HFFc6 (cell line): ENCODE measurements at places on chromosomes 6 and 20. TPM values are rescaled to one million over a fixed set of nuclear protein-coding genes. Genes with fewer than 3 reads are reported as not detected.

DNA sequence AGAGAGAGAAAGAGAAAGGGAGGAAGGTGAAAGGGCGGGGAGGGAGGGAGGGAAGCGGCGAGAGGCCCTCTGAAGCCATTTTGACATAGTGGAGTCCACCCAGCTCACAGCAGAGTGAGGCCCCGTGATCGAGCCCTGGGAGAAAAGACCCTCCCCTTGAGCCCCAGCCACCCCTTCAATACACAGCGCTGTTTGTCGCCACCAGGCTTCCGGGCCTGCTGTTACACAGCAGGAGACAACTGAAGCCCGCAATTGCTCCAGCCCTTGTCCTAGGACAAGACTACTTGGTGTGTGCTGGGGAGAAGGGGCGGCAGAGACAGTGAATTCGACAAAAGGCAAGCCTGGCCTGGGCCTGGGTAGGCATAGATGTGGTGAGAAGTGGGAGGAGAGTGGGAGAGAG, 67.3 kb downstream of the PRR18 start:
- peaks cover 6% of the 10 kb centered on the region for H3K27me3 ChIP-seq
- no peak for DNase-seq
- no peaks in the 10 kb centered on the region for H3K4me1 ChIP-seq
- no peak overlapping the region for H3K4me3 ChIP-seq

DNA sequence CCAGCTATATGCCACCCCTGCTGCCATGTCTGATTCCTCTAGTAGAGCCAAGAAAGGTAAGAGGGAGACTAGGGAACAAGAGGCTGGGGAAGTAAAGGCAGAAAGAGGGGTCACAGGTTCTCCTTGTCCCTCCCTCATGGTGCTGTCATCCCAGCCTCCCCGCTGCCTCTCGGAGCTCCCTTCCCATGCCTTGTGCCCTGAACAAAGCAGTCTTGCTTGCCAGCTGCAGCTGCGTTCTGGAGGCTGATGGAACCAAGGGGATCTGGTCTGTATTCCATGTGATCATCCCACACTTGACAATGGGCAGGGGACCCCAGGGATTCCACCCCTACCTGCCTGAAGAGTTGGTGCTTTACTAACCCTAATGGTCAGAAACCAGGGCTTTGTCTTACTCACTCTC, 61.4 kb downstream of the DAAM2 start:
- H3K4me3 ChIP-seq = no peak overlapping the region
- peaks cover 45% of the 10 kb centered on the region for H3K4me1 ChIP-seq
- peaks cover 18% of the 10 kb centered on the region for H3K27me3 ChIP-seq
- no peaks in the 10 kb centered on the region; the same call in 1 of the 2 replicates for H3K36me3 ChIP-seq

DNA sequence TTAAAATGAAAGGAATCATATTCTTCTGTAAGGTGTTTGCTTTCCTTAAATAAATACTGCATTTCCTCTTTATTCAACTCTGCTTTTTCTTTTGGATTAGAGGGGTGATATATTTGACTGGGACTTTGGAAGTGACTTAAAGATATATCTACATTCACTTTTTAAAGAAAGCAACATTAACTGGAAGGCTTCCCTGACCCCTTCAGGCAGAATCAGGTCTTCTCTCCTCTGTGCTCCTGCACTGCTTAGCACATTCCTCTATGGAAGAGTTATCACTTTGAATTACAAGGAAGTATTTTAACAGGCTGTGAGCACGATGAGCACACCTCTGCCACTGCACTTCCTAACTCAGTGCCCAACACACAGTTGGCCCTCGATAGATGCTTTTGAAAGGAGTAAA, 59.2 kb upstream of the POU3F2 start:
- H3K27me3 ChIP-seq = peaks cover 3% of the 10 kb centered on the region
- DNase-seq = no peak
- H3K27ac ChIP-seq = no peak overlapping the region
- H3K36me3 ChIP-seq = no peaks in the 10 kb centered on the region
- H3K4me1 ChIP-seq = no peaks in the 10 kb centered on the region
- H3K4me3 ChIP-seq = no peak overlapping the region

- peaks cover 5% of the 10 kb centered on the region; the same call in 1 of the 2 replicates for H3K4me1 ChIP-seq
- no peaks in the 10 kb centered on the region for H3K27me3 ChIP-seq
- DNase-seq = no peak
- H3K27ac ChIP-seq = no peak overlapping the region
- H3K4me3 ChIP-seq = no peak overlapping the region
Measured at GRCh38 chr6:111410371-111410770, 72.6 kb downstream of the REV3L start.

The LPIN3 gene
- total RNA-seq = 12.0 to 12.8 TPM (median 12.4 TPM) in 3 replicates

- no peak for DNase-seq
- H3K36me3 ChIP-seq = no peaks in the 10 kb centered on the region
- no peak overlapping the region for H3K4me3 ChIP-seq
- H3K4me1 ChIP-seq = no peaks in the 10 kb centered on the region
Measured at GRCh38 chr20:23971310-23971709, 17.3 kb downstream of the GGTLC1 start.

- H3K27ac ChIP-seq = no peak overlapping the region
- no peaks in the 10 kb centered on the region; the same call in 1 of the 2 replicates for H3K27me3 ChIP-seq
- no peak overlapping the region for H3K4me3 ChIP-seq
Measured at GRCh38 chr6:160297310-160297709, 38.7 kb upstream of the SLC22A2 start.

GRCh38 chr6:74069089-74069581, 373.1 kb downstream of the CD109 start:
- peak; percentile 63 for DNase-seq
- peaks cover 62% of the 10 kb centered on the region for H3K4me1 ChIP-seq
- H3K27ac ChIP-seq = peak overlapping the region; percentile 46
- H3K27me3 ChIP-seq = no peaks in the 10 kb centered on the region
- no peaks in the 10 kb centered on the region for H3K36me3 ChIP-seq

- no peak overlapping the region for H3K27ac ChIP-seq
- peaks cover 32% of the 10 kb centered on the region for H3K4me1 ChIP-seq
- peaks cover 2% of the 10 kb centered on the region; the same call in 1 of the 2 replicates for H3K27me3 ChIP-seq
- H3K36me3 ChIP-seq = peaks cover 15% of the 10 kb centered on the region
- H3K4me3 ChIP-seq = no peak overlapping the region
Measured at GRCh38 chr6:169543704-169544103, 158.1 kb downstream of the WDR27 start.

DNA sequence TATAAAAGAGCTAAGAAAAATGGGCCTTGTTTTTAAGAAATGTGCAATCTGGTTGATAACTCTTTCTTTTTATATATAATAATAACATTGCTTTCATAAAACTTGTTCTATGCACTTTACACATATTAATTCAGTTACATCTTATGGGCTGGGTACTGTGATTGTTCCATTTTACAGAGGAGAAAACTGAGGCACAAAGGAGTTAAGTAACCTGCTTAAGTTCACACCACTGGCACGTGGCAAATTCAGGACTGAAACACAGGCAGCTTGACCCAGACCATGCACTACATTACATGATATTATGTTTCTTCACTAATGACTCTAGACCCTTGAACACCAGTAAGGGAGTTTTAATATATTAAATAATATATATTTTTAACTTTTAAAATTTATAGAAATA, 15.4 kb upstream of the IYD start:
- H3K4me1 ChIP-seq = peaks cover 27% of the 10 kb centered on the region
- DNase-seq = no peak
- H3K27me3 ChIP-seq = peaks cover 8% of the 10 kb centered on the region; the same call in 1 of the 2 replicates
- H3K27ac ChIP-seq = no peak overlapping the region
- H3K4me3 ChIP-seq = no peak overlapping the region

DNA sequence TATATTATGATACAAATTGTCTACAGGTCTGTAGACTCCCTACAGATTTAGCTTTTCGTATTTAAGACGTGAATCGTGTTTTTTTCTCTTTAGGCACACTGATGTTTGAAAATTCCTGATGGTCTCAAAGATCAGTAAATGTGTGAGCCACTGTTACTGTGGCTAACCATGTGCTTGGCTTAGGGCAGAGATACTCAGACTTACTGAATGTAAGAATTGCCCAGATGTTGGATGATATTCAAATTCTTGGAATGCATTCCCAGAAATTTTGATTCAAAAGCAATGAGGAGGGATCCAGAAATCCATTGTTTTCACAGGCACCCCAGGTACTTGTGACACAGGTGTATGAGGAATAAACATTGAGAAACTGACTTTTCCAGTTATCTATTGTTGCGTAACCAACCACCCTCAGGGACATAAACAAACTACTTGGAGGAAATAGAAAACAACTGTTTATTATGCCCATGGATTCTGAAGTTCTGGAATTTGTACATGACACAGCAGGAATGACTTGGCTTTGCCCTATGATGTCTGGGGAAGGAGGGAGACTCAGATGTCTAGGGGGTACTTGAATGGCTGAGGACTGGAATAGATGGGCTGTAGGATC, 339.6 kb upstream of the CITED2 start:
- H3K4me1 ChIP-seq = peaks cover 54% of the 10 kb centered on the region
- DNase-seq = no peak
- H3K36me3 ChIP-seq = no peaks in the 10 kb centered on the region
- H3K27me3 ChIP-seq = no peaks in the 10 kb centered on the region

DNA sequence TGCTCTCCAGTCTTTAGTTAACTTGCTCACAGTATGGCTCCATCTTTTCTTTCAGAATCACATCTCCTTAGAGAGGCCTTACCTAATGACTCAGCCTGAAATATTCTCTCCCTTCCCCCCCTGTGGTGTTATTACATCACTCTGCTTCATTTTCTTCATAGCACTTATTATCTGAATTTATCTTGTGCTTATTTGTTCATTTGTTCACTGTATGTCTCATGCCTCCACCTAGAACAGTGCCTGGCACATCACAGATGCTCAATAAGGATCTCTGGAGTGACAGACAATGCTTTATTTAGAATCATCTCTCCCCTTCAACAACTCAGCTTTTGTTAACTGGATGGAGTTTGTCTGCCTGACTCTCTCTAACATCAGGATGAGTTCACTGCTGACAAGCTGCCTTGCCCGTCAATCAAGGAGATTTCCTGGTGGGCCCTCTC, 96.6 kb upstream of the MAN1A1 start:
- H3K36me3 ChIP-seq = peaks cover 12% of the 10 kb centered on the region; the same call in 1 of the 2 replicates
- DNase-seq = no peak
- H3K4me1 ChIP-seq = no peaks in the 10 kb centered on the region

- DNase-seq = no peak
- peaks cover 16% of the 10 kb centered on the region for H3K27me3 ChIP-seq
- no peak overlapping the region for H3K27ac ChIP-seq
Measured at GRCh38 chr6:37030599-37030998, 25.1 kb downstream of the FGD2 start.

The PDYN gene
- not detected in 3 replicates for total RNA-seq

DNA sequence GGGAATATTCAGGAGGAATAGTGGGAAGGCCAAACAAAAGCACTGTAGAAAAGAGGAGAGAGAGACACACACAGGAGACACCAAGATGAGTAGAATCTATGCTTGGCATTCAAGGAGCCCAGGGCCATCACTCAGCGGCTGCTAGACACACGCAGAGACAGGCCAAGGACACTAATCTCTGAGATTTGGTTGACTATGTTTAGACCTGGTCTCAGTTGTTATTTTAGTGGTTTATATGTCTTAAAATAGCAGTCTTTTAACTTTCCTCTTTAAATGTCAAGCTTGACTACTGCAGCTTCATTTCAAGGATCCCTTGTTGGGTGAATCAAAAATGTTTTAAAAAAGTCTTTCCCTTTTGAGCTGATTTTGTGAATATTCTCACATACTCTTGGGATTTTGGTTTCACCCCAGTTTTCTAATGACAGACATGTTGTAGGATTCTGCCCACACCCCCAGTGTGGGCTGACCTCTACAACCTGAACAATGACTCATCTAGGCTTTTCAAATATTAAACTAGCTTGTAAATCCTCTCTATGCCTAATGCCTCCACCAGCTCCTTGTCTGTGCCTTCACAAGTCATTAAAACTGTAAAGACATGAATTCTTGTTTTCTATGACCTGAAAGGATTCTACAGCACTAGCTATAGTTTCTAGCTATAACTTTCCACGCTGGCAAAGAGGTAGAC, 142.7 kb upstream of the EXOC2 start:
- DNase-seq = no peak
- H3K36me3 ChIP-seq = no peaks in the 10 kb centered on the region; the same call in 1 of the 2 replicates
- H3K27ac ChIP-seq = no peak overlapping the region
- peaks cover 1% of the 10 kb centered on the region for H3K27me3 ChIP-seq
- H3K4me3 ChIP-seq = no peak overlapping the region

The AVP gene
- not detected in 2 replicates for total RNA-seq

The ECHDC1 gene
- 58.8 to 63.8 TPM (median 60.9 TPM) in 3 replicates for total RNA-seq

GRCh38 chr6:39084506-39084905, 30.5 kb downstream of the SAYSD1 start:
- peaks cover 12% of the 10 kb centered on the region; the same call in 1 of the 2 replicates for H3K27me3 ChIP-seq
- no peaks in the 10 kb centered on the region for H3K4me1 ChIP-seq
- H3K36me3 ChIP-seq = no peaks in the 10 kb centered on the region

- H3K36me3 ChIP-seq = no peaks in the 10 kb centered on the region
- H3K4me1 ChIP-seq = peaks cover 79% of the 10 kb centered on the region
- no peaks in the 10 kb centered on the region for H3K27me3 ChIP-seq
- no peak overlapping the region for H3K4me3 ChIP-seq
Measured at GRCh38 chr6:75331151-75331550, 46.6 kb upstream of the TMEM30A start.

- no peaks in the 10 kb centered on the region for H3K4me1 ChIP-seq
- H3K27me3 ChIP-seq = peaks cover 4% of the 10 kb centered on the region
- no peak overlapping the region for H3K27ac ChIP-seq
- H3K36me3 ChIP-seq = no peaks in the 10 kb centered on the region
Measured at GRCh38 chr6:132725471-132725870, 11.6 kb upstream of the VNN1 start.

The SPACA1 gene
- total RNA-seq = not detected in 3 replicates

GRCh38 chr6:57173056-57173885, 1.1 kb downstream of the BAG2 start:
- H3K27me3 ChIP-seq = peaks cover 2% of the 10 kb centered on the region; the same call in 1 of the 2 replicates
- H3K27ac ChIP-seq = peak overlapping the region; percentile 97
- H3K4me3 ChIP-seq = peak overlapping the region; percentile 96
- H3K4me1 ChIP-seq = peaks cover 66% of the 10 kb centered on the region
- no peak for DNase-seq

GRCh38 chr6:79947191-79948186, at the start of gene ELOVL4:
Gene ELOVL4, minus strand, starts transcription at chr6:79947553. Its CDS starts 274 bp downstream, at chr6:79947279.
- peaks cover 7% of the 10 kb centered on the region; the same call in 1 of the 2 replicates for H3K27me3 ChIP-seq
- DNase-seq = peak; percentile 63
- H3K36me3 ChIP-seq = no peaks in the 10 kb centered on the region
- H3K27ac ChIP-seq = peak within 1 kb of the TSS; percentile 6

- no peak overlapping the region for H3K27ac ChIP-seq
- no peak for DNase-seq
- H3K27me3 ChIP-seq = no peaks in the 10 kb centered on the region; the same call in 1 of the 2 replicates
Measured at GRCh38 chr6:122713138-122713537, 66.4 kb upstream of the FABP7 start.

- H3K27me3 ChIP-seq = peaks cover 27% of the 10 kb centered on the region
- no peaks in the 10 kb centered on the region for H3K4me1 ChIP-seq
- no peaks in the 10 kb centered on the region for H3K36me3 ChIP-seq
- H3K27ac ChIP-seq = no peak overlapping the region
- no peak overlapping the region for H3K4me3 ChIP-seq
- DNase-seq = peak; percentile 22
Measured at GRCh38 chr20:63056236-63057170, 49.7 kb upstream of the BHLHE23 start.

- H3K27ac ChIP-seq = no peak overlapping the region
- peaks cover 11% of the 10 kb centered on the region for H3K27me3 ChIP-seq
- H3K36me3 ChIP-seq = no peaks in the 10 kb centered on the region
- H3K4me1 ChIP-seq = peaks cover 16% of the 10 kb centered on the region
- no peak overlapping the region for H3K4me3 ChIP-seq
- DNase-seq = no peak
Measured at GRCh38 chr6:35718911-35719381, 17.9 kb upstream of the ARMC12 start.
